ENCODE measurements at places on chromosomes 4 and X.

GRCh38 chr4:18840481-18840880 lies 818.9 kb upstream of the LCORL start:
- no peak for DNase-seq

DNA sequence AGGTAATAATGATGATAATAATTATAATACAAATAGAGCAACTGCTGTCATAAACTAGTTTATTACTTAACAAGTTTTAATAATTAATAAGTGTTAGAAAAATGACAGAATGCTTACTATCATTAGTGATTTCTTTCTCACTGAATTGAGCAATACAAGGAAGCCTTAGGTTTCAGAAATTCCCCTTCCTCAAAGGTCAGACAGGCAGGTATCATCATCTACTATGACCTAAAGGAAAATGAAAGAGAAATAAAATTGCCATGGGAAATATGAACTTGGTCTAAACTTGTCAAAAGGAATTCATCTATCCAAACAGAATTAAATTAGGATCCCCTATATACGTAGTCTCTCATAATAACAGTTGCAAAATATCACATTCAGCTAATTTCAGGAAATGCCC lies 56.3 kb upstream of the SLC7A11 start:
- no peak for DNase-seq

- DNase-seq: no peak
Observed at GRCh38 chr4:152434011-152434410, 101.9 kb downstream of the FBXW7 start.

DNA sequence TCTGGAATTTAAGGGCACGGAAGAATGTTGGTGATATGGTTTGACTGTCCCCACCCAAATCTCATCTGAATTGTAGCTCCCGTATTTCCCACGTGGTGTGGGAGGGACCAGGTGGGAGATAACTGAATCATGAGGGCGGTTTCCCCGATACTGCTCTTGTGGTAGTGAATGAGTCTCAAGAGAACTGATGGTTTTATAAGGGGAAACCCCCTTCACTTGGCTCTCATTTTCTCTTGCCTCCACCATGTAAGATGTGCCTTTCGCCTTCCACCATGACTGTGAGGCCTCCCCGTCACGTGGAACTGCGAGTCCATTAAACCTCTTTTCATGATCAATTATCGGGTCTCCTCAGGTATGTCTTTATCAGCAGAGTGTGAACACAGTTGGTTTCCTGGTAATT lies 25.6 kb upstream of the DHRSX start:
- no peak for DNase-seq

GRCh38 chrX:77415882-77416281 lies 31.3 kb upstream of the FGF16 start:
- no peak for DNase-seq

DNA sequence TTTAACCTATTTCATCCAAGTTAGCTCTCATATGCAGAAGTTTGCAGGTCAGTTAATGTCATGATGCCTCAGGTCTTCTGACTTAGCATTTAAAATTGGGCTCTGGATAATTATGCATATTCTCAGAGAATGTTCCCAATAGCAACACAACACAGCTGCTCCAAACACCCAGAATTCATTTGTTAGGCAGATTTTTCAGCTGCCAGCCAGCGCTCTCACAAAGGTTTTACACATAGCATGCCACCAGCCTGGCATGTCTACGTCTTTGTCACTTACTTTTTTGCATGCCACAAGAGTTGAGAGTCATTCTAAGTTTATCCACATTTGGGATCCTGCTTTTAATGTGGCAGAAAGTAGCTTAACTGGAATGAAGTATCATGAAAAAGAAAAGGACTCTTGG lies 84.8 kb downstream of the LIMCH1 start:
- peak; percentile 32 for DNase-seq

GRCh38 chrX:150569155-150569477 lies 695 bp downstream of the MTM1 start:
- no peak for DNase-seq

- no peak for DNase-seq
Observed at GRCh38 chr4:37715889-37716402, 29.8 kb upstream of the RELL1 start.

DNA sequence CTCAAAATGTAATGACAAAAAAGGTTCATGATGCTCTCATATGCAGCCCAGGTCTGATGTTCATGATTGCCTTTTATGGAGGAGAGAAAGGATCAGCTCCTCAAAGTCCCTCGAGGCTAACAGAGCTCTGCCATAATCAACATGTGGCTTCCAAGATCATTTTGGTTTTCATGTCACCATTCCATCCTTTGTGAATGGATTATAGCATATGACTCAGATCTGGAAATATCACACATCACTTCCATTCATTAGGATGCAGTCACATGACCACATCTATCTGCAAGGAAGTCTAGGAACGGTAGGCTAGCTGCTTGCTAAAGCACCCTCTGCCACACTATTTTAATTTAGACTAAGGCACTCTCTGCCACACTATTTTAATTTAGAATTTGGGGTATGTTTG lies 77.6 kb downstream of the COX18 start:
- DNase-seq: no peak

- no peak for DNase-seq
Observed at GRCh38 chr4:109559625-109559982, 442 bp upstream of the MCUB start.

- DNase-seq: peak; percentile 16
Observed at GRCh38 chr4:41120297-41121217, 93.8 kb downstream of the APBB2 start.

DNA sequence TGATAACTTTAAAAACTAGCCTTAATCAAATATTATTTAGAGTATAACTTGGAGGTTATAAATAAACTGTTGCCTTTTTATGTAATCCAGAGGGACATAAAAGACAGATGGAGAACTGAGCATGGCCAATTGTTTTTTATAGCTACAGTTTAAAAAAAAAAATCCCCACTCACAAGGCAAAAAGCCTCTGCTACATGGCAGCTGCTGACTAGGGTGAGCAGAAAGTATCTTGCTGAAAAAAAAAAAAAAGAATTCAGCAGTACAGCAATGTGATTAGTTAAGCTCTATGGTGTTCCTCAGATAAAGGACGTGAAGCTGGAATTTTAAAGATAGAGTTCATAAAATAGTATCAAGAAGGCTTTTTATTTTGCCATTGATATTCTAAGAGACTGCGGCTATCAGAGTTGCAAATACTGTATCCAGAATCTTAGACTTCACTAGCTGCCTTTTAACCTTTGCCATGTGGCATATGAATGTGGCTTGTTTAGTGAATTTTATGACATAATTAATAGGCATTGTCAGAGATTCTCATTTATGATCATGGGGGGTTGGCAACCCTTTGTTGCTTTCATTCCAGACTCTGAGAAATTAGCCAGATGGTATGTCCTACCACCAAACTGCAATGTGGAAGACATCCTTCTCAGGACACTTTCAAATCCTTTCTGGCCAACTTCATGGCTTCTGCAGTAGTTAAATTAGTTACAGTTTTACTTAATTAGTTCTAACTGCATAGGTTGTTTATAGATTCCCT lies 498.0 kb downstream of the STPG2 start:
- no peak for DNase-seq

- DNase-seq: no peak
Observed at GRCh38 chr4:53713767-53714166, 122.5 kb upstream of the LNX1 start.

DNA sequence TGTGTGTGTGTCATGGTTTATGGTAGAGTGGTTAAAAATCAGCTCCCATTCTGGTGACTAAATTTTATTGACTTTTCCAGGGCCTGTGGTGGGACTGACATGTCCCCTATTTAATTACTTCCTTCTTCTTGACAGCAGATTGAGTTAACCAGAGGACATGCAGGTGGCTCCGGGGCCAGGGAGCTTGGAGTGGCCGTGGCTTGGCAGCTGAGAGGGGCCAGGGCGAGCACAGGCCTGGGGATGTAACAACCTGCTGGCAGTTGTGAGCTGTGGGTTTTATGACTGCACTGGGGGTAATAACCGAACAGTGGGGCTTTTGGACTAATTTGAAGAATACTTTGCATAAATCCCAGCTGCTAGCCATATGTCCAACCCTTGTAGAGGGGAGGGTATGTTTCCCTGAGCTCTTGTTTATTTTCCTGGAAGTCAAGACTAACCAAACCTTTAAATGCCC lies 186.0 kb downstream of the MID1IP1 start:
- no peak for DNase-seq

- no peak for DNase-seq
Observed at GRCh38 chrX:41512394-41512793, 65.3 kb downstream of the NYX start.

DNA sequence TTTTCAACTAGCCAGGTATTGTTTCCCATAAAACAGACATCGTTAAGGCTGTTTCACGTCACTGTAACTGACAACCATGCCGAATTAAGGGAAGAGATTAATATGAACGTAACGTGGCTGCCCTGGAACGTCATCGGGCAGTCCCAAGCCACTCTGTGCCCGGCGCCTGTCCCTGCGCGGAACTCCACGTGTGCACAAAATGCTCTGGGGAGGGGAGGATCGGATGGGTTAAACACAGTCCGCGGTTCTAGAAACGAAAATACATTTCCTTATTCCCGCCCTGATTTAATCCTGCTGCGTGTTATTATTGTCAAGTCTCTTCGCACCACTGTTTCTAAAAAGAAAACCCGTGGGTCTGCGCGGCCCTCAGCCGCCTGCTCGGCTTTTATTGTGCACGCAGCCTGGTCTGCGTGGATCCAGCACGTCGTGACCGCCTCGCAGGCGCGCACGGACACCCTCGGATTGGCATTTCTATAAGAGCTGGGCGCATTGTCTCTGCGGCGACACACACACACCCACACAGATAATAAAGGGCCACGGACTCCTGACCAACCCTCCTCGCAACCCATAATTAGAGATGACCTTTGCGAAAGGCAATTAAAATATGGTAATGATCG lies 69.6 kb upstream of the BCOR start:
- DNase-seq: no peak

GRCh38 chr4:136012220-136012619 lies 1520.1 kb downstream of the PCDH18 start:
- no peak for DNase-seq

DNA sequence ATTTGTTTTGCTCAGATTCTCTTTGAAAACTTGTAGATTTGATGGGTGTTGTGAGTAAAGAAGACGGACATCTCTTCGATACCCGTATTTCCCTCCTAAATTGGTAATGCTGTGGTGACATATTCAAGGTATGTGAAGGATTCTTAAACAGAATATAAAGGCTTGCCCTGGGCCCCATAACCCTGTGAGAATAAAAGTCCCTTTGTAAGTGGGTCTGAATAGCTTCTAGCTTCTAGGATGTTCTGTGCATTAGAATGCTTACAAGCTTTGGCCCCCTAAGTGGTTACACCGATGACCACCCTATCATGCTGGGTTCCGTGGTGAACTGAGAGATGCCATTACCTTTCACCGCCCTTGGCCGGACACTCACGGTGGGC lies 574 bp upstream of the MOB1B start:
- DNase-seq: no peak

DNA sequence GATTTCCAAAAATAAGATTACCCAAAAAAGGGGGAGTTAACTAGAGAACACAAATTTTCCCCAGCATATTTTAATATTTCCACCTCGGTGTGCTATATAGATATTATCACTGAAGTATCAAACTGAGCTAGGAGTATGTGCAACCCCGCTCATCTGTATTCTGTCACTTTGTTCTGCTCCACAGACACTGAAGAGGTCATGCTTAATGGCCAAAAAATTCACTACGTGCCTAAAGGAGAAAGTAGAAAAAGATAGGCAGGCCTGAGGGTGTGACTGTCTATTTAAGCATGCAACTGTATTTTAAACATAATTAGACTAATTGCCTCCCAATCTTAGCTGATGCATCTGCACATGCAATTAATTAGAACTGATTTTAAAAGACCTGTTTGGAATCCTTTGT lies 24.5 kb downstream of the SH3RF1 start:
- no peak for DNase-seq
